T-helper 2 cell (primary cell): ENCODE measurements at places on chromosomes 13 and 19.
A peak's percentile ranks its signal among the peaks of the same experiment; 100 is the strongest.

DNA sequence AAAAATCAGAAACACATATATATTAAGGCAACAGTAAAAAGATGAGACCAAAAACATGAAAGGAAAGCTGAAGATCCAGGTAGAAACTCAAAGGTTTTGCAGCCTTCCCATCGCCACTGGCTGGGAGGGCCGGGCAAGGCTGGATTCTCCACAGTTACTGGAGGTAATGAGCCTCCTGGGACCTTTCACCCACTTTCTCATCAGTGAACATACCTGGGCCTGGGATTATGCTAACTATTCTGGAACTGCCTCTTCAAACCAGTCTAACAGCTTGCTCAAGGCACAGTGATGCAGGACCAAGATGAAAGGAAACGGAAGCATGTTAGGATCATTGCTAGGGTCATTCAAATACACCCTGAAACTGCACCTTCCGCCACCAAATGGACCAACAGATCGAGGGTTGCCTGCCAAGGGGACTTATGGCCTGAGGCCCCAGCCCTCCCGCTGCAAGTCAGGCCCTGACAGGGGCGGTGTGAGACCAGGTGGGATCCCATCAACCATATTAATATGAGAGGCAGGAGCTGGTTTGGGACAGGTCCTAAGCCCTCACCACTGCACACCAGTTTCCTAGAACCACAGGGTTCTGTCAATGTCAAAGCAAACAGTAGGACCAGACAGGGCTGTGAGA, 28.4 kb upstream of the ATP12A start:
- no peak for DNase-seq

- no peak for DNase-seq
Observed at GRCh38 chr13:92346046-92346445, 880.6 kb upstream of the GPC6 start.

GRCh38 chr13:31880851-31881494, 141.6 kb downstream of the RXFP2 start:
- DNase-seq = no peak

- DNase-seq = no peak
Observed at GRCh38 chr13:40445557-40445990, 220.9 kb downstream of the FOXO1 start.

- DNase-seq = peak; percentile 87
Observed at GRCh38 chr19:47573071-47574026, at the start of gene ZNF541. ZNF541 (minus strand) TSS chr19:47573148; CDS start chr19:47555856, 17,292 bp downstream.

DNA sequence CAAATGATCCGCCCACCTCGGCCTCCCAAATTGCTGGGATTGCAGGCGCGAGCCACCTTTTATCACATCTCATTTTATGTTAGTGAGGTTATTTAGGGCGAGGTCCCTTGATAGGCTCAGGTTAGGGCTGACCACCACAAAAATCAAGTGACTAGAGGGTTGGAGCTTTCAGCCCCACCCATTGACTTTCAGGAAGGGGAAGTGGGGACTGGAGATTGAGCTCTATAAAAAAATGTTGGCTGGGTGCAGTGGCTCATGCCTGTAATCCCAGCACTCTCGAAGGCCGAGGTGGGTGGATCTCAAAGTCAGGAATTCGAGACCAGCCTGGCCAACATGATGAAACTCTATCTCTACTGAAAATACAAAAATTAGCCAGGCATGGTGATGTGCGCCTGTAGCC, 20.1 kb downstream of the FPR3 start:
- DNase-seq = no peak

- DNase-seq = no peak
Observed at GRCh38 chr19:19470579-19470978, 44.8 kb downstream of the TSSK6 start.

DNA sequence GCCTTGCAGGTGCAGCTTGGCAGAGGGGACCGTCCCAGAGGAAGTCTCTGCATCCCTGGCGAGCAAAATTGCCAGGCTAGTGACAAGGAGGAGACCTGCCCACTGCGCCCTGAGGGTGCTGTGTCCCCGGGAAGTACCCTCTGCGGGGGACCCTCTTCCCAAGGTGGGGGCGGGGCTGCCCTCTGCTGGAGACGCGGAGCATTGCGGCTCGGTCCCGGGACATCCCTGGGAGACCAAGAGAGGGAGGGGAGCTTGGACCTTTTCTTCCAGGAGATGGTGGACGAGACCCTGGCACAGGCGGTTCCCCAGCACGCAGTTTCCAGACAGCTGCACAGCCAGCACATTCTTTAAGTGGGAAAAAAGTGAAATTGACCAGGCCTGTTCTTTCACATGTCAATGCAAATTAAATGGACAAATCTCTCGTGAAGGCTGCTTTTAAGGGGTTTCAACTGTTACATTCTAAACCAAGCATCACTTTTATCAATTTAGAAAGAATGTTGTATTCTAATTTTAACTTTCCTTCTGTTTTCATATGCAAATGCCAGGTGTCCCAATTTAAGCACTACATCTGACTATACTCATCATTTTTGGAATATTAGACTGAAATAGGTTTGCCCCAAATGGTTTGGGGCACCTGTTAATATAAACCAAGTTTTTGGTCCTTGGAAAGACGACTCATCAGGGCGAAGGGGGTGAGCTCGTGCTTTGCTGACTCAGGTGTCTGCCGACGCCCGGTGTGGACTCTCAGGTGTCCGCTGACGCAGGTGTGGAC, 60.7 kb downstream of the MCF2L start:
- no peak for DNase-seq

DNA sequence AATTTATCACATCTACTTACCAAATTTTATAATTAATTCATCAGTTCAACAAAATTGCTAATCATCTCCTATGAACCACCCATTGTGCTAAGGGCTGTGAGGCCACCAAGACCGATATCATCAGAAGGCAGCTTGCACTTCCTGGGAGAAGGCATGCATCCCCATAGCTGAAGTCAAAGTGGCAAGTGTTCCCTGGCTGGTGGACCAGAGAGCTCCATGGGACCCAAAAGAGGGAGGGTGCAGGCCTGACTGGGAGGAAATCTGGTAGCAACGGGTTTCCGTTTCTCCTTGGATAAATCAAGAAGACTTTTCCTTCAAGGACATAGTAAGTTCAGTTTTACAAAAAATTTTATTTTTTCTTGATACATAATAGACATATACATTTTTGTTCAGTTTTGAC, 325.2 kb downstream of the FGF9 start:
- DNase-seq = no peak

DNA sequence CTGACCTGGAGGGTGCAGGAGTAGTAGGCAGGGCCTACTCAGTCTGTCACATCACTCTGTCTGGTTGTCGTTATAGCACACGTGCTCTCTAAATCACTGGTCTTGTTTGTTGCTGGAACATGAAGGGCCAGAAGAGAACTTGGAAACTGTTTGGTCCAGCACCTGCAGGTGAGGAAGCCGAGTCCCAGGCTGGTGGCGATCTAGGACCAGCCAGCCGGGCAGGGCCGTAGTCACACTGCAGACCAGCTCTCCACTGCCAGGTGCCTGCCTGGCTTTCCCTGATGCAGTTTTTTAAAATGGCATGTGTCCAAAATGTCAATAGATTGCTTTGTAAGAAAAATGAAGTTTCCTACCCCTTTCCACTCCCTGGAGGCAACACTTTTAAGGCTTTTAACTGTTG, 53.7 kb downstream of the GGACT start:
- DNase-seq = no peak

GRCh38 chr19:29683009-29683408, 17.7 kb downstream of the PLEKHF1 start:
- DNase-seq = no peak

- no peak for DNase-seq
Observed at GRCh38 chr19:9075064-9075949, 11.6 kb upstream of the OR1M1 start.

DNA sequence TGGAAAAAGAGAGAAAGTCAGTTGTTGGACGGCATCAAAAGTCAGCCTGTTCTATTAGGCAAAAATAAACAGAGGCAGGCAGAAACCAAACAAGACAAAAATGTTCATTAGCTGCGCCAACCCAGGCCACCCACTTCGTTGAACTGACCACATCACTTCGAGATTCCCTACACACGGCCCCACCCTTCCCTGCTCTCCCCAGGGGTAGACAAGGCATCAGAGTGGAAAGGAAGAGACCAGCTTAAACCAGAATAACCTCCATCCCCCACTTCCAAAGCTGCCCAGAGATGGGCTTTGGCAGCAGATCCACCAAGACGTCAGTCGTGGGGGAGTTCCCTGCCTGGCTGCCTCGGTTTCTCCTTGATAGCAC, 204.6 kb upstream of the TSHZ3 start:
- no peak for DNase-seq

DNA sequence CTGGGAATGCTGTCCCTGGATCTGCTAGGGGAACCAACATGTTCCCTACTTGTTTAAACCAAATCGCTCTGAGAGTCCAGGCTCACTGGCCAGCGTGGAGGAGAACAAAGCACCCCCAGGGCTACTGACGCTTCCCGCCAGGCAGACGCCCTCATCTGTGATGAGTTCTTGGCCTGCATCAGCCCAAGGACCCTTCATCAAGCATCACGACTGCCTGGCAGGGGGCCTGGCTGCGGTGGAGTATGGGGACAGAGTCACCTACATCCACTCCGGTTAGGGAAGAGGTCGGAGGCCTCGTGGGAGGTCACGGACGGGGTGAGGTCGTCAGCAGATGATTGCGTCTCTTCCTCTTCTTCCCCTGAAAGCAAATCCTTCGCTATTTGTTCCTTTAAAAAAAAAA, 17.7 kb downstream of the MIER2 start:
- no peak for DNase-seq

DNA sequence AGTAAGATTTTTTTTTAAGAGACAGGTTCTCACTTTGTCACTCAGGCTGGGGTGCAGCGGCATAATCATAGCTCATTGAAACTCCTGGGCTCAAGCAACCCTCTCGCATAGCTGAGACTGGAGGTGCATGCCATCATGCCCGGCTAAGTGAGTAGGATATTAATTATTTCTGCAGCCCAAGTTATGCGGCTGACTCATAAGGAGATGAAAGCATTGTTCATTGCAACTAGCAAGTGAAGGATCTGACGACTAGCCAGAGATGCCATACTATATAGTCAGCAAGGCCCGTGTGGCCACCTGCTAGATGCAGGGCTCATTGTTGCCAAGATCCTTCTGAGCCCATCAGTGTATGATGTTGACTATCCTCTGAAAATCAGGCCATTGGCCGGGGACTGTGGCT, 45.2 kb downstream of the ABCC4 start:
- DNase-seq = no peak

GRCh38 chr19:17803264-17803896, 8.4 kb downstream of the B3GNT3 start:
- DNase-seq = peak; percentile 90

DNA sequence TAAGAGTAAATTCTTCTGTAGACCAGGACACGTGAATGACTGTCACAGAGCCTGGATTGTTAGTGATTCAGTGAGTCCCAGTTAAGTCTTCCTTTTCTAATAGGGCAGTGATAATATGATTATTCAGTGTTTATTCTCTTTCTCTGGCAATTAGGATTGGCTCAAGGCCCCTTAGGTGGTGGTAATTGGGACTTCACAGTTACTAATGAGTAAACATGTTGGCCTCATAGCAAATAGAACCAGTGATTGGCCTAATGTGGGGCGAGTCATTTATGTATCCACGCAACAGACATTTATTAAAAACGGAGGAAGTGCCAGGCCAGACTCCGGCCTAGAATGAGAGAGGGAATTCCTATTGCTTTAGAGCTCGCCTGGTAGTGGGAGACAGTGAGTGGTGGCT, 72.4 kb downstream of the SHISA2 start:
- DNase-seq = no peak

GRCh38 chr19:19545707-19546106, 7.6 kb downstream of the CILP2 start:
- no peak for DNase-seq

DNA sequence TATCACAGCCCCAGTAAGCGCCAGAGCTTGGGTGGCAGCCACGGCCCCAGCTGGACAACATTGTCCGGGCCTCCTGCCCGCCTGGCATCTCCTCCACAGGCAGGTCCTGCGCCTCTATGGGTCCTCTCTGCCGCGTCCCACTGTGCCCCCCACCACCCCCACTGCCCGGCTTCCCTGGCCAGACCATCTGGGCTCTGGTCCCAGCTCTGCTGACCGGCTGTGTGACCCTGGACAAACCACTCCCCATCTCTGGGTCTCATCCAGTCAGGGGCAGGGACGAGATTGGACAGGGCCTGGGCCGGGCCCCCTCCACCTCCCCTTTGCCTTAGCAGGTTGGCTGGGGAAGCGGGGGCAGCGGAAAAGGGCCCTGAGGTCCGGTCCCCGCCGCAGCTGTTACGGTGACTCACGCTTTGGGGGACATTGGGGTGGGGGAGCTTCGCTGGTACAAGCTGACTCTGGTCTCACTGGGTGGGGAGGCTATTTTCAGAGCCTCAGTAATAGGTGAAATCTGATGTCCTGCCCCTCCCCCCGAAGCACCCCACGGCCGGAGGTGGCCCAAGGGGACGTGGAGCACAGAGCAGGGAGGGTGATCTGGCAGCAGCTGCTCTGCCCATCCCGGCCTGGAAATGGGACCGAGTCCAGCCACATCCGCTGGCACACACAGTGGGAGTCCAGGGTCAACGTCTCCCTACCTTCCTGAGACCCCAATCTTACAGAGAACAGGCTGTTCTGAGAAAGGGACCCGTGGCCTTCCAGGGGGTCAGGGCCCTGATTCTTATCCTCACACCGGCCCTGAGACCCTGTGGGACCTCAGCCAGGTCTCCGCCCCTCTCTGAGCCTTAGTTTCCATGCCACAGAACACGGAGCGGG, 9.1 kb downstream of the NFIC start:
- DNase-seq = no peak

- no peak for DNase-seq
Observed at GRCh38 chr19:16892436-16892835, 3.6 kb downstream of the F2RL3 start.

GRCh38 chr13:66154354-66154753, 1075.8 kb downstream of the PCDH9 start:
- DNase-seq = no peak

GRCh38 chr19:16368385-16369305, 44.0 kb downstream of the KLF2 start:
- peak; percentile 90 for DNase-seq

- no peak for DNase-seq
Observed at GRCh38 chr13:92403606-92404005, 823.0 kb upstream of the GPC6 start.

- DNase-seq = no peak
Observed at GRCh38 chr19:51345076-51345620, 3.2 kb upstream of the VSIG10L start.

- no peak for DNase-seq
Observed at GRCh38 chr13:45827318-45827717, 24.2 kb downstream of the SIAH3 start.

- no peak for DNase-seq
Observed at GRCh38 chr13:105334211-105334610, 1201.3 kb downstream of the EFNB2 start.
